Endothelial cell (in vitro differentiated cells): ENCODE measurements at places on chromosomes 1 and 21.

- DNase-seq = no peak
Measured at GRCh38 chr1:247111259-247111699, 7.1 kb upstream of the ZNF669 start.

GRCh38 chr1:98940722-98941079 is 64.0 kb downstream of the PLPPR5 start:
- no peak for DNase-seq

GRCh38 chr1:54794451-54795355 is 6.4 kb downstream of the TTC22 start:
- no peak for DNase-seq

DNA sequence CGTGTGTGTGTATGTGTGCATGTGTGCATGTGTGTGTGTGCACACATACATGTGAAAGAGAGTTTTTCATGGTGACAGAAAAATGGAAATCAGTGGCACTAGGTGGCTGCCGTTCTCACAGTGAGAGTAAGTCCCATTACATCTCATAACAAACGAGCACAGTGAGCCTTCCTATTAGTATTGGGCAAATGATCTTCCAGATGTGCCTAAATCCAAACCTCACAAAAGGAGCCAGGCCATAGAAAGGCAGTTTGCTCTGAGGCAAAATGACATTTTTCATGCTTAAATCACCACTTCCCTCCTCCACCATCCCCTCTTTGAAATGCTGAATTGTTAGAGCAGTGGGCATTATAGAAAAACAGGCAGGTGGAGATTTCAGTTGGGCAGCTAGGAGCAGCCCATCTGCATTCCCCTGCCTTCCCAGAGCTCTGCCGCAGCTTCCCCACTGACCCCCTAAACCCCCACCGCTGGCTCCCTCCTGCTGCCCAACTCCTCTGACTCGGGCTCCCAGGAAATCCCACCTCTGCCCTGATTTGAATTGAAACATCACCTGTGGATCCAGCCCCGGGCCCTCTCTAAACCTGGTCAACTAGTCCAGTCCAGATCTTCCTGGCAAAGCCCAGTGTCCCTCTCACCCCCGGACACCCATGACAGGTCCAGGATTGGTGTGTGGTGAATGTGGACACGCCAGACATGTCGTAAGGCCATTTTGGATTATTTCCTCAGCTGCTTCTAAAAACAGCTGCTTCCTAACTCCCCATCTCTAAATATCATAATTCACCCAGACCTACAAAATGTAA is 190.5 kb downstream of the SEC16B start:
- no peak for DNase-seq

GRCh38 chr1:85330711-85331290 is 54.4 kb upstream of the BCL10 start:
- DNase-seq = no peak

GRCh38 chr1:203668401-203668800 is 41.8 kb downstream of the ATP2B4 start:
- no peak for DNase-seq

- DNase-seq = no peak
Measured at GRCh38 chr1:8437347-8437746, 119.4 kb downstream of the SLC45A1 start.

DNA sequence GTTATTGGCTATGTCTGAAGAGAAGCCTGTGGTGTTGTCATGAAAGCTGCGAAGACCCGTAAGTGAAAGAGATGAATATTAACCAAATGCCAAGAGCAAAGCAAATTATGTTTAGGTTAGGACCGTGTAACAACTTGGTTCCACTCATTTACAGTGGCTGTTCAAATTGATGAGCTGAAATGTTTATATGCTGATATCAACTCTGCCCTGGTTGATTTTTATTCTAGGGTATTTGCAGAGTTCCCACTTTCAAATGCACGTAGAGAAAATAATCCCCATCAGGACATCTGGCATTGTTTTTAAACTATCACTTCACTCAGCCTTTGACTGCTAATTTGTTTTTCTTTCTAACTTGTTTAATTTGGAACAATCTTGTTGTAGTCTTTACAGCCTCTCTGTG is 581.6 kb upstream of the ADAMTS5 start:
- DNase-seq = no peak

DNA sequence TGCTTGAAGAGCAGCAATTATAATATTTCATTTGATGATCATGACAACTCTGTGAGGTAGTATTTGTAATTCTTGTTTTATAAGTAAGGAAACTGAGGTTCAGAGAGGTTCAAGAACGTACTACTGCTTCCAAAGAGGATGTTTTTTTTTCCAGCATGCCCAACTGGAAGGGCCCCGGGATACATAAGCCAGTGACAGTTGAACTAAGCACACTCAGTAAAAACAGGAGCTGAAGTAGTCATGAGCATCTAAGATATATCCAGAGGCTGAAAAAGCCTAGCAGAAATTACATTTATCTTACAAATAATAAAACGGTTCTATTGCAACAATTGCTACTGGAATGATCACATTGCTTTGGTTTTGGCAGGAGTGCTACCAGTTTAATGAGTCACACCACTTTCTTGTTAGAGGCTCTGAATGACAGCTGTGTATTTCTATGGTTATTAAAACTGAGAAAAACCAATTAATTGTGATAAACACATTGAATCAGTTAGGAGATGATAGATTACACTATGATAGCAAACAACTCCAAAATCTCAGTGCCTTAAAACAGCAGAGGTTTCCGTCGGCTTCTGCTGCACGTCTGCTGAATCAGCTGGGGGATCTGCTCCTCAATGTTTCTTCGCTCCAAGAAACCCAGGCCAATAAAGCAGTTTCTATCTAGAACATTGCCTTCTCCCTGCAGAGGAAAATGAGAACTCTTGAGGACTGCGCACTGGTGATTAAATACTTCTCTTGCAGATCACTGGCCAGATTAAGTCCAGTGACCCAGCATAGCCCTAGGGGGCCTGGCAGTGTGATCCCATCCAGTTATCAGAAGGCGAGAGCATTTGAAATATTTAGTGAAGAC is 522.7 kb downstream of the PLPP3 start:
- no peak for DNase-seq

DNA sequence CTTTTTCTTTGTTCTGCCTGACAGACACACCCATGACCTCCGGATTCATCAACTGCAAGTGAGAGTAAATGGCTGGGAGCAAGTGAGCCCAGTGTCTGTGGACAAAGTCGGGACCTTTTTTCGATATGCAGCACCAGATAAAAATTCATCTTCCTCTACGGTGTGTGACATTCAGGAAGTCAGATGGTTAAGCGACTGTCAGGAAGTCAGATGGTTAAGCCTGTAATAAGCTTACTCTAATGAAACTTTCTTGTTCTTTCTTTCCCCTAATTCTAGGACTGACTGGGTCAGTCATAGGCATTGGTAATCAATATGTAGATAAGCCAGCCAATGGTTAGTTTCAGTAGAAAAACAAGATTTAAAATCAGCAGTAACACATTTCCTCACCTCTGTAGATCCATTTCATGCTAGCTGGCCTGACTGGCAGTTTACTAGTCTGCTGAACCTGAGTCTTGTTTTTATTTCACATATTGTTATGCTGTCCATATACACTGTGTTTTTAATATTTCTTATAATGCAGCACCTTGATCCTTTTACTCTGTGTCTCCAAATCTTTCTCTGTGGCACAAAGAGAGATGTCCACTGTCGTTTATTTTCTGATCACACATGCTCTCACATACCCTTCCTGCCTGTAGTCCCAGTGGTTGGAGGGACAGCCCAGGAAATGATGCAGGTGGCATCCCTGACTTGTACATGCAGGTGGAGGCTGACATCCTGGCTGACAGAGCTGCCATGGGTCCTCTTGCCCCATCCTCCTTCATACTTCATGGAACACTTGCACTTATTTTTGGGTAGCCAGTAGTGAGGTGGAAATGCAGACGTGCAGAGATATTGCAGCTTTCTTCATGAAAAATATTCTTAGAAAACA is 115.8 kb downstream of the VPS13D start:
- DNase-seq = no peak

DNA sequence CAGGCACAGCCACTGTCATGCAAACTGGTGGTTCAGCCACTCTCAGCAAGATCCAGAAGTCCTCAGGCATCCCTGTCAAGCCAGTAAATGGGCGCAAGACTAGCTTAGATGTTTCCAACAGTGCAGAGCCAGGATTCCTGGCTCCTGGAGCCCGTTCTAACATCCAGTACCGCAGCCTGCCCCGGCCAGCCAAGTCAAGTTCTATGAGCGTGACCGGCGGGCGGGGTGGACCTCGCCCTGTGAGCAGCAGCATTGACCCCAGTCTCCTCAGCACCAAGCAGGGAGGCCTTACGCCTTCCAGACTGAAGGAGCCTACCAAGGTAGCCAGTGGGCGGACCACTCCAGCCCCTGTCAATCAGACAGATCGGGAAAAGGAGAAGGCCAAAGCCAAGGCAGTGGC is 46.6 kb upstream of the IPO9 start:
- no peak for DNase-seq

- DNase-seq = no peak
Measured at GRCh38 chr1:212232090-212232489, 53.1 kb upstream of the PPP2R5A start.

DNA sequence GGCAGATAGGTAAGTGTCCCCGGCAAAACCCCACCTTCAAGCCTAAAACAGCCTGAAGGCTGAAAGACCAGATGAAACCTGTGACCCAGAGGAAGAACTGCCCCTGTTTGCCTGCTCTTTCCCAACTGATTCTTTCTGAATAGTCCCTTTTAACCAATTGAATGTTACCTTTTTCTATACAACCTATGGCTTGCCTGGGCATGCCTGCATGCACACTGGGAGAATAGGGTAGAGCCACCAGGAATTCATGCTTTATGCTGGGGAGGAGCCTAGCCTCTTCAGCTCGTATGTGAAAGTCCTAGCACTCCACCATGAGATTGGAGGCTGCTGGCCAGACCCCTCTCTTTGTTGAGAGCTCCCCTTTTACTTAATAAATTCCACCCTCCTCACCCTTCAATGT is 340.0 kb downstream of the PTBP2 start:
- no peak for DNase-seq

DNA sequence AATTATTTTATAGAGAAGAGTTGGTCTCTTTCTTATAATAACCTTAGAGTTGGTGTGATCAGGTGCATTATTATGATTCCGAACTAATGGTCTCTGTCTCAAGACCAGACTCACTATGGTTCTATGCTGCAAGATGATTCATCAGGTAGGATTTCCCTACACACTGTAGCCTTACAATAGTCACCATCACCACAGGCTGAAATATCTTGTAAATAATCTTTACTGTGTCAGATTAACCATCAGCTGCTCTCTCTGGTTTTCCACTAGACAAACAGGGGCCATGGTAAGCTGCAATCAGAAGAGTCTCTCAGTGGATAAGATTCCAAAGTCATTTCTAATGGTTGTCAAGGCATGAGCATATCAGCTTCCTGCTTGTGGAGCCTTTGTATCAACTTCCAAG is 4.4 kb upstream of the GBP4 start:
- no peak for DNase-seq

DNA sequence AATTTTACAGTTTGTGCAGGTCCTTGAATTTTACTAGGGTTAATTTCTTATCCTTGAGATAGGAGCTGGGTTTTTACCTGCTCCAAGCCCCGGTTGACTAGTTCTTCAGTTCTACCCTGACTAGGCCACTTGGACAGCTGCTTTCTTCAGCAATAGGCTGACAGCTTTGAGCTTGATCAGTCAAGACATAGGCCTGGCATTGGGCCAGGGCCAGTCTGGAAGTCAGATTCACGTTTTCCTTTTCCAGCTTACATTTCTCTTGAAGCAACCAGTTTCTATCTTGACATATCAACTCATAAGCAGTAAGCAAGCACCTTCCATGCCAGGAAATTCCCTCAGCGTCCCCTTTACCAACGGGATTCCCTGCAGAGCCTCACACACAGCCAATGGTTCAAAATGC is 63.7 kb upstream of the AJAP1 start:
- no peak for DNase-seq

DNA sequence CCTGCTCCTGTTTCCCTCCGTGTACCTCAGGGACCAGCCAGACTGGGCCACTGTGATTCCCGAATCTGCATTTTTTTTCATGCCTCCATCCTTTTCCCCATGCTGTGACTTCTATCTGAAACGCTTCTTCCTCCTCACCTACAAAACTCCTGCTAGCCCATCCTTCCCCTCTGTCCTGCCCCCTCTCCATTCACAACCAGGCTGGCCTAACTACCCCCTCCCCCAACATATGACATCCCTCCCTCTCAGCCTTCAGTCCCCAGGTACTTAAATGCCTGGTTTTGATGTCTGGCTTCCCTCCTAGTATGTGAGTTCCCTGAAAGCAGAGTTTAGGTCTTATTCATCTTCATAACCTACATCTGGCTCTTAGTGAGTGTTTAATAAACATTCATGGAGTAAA is 82.7 kb downstream of the TAS1R2 start:
- no peak for DNase-seq

DNA sequence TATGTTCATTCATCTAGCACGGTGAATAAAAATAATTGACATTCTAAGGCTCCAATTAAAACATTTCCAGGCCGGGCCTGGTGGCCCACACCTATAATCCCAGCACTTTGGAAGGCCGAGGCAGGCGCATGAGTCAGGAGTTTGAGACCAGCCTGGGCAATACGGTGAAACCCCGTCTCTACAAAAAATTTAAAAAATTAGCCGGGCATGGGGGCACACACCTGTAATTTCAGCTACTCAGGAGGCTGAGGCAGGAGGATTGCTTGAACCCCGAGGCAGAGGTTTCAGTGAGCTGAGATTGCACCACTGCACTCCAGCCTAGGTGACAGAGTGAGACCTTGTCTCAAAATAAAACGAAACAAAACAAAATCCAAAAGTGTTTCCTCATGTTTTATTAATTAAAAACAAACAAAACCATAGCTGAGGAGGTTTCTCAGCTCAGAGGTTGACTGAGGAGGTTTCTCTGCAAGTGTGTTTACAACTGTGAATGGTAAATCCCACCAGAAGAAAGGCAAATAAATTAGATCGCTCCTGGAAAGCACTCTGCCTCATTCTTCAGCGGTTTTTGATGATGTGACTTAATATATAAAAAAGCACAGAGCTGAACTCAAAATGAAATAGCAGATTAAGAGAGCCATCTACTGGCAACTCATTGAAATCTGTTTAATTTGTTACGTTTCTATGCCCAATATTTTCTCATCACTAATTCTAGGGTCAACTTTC is 37.7 kb upstream of the ATG4C start:
- no peak for DNase-seq

DNA sequence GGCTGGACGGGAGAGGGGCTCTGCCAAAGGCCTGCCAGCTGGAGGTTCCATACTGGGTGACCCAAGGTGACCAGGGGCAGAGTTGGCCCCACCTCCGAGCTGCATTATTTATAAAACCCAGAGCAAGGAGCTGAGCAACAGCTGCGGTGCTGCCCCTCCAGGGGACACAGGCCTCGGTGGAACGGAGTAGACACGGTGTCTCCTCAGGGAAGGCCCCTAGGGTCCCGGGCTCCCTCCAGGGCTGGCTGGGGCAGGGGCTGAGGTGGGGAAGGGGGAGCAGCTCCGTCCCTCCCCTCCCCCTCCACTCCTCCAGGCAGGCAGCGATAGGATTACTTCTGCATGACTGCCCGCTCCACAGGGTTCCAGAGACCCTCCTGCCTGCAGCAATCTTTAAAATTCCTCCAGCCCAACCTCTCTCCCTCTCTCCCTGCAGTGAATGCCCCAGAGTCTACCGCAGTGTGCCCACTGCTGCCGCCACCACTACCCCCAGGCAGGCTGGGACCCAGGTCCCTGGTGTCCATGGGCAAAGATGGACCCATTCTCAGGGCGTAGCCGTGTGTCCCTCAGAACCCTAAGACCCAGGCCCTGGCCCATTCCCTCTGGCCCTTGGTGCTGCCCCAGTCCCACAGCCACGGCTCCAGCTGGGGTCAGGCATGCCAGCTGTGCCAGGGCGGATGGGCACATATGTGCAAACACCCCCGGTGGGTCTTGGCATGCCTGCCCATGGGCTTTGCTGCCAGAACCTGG is 10.8 kb downstream of the AHDC1 start:
- no peak for DNase-seq

GRCh38 chr1:36172983-36173382 is 17.0 kb downstream of the MAP7D1 start:
- no peak for DNase-seq
